ENCODE measurements at places on chromosomes 1 and 21.

DNA sequence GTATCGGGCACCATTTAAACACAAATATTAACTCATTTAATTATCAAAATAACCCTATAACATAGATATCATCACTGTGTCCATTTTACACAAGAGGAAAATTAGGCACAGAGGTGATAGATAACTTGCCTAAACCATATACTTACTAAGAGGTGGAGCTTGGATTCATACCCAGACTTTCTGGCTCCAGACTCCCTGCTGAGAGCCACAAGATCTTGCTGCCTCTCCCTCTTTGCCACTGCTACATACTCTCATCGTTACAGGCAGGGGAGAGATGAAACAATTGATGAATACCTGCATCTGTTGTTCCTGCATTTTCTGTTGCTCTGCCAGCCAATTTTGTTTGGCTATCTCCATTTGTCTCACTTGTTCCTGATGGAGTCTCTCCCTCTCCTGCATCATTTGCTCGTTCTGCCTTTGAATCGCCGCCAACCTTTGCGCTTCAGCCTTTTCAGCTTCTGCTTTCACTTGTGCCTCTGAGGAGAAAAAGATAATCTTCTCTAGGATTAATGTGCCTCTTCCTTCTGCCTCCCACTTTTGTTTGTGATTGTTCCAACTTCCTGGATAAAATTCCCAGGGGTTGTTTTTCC lies 10.6 kb downstream of the GBP5 start:
- peak; percentile 13 for DNase-seq

GRCh38 chr1:173062150-173062938 lies 11.6 kb upstream of the TNFSF18 start:
- DNase-seq, result peak; percentile 74

DNA sequence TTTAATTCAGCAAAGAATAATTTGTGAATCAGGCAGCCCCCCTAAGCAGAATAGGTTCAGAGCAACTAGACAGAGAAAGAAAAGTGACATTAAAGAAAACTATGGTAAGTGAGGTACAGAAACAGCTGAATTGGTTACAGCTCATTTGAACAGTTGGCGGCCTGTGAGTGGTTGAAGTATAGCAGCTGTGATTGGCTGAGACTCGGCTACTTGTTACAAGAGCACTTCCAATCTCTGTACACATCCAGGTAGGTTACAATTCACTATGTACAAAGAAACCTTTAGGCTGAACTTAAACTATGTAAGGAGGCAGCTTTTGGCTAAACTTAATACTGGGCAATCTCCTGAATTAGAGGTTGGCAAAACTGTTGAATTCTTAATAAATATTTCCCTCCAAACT lies 171.1 kb upstream of the LHX8 start:
- no peak for DNase-seq

GRCh38 chr1:208965351-208965750 lies 618.2 kb upstream of the CAMK1G start:
- no peak for DNase-seq

DNA sequence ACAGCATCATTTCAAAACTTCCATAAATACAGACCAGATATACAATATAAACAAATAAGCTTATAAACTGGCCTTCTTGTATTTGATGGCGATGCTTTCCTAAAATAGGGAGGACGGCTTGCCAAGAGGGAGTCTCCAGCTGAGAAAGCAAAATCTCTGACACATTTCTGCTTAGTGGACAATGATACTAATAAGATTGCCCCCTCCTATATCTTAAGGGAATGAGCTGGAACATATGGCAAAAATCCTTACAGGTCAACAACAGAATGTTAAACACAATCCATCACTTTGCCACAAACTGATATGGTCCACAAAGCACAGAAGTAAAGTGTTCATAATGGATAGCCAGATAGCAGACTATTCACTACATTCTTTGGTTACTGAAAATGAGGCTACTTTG lies 7.1 kb upstream of the GADD45A start:
- no peak for DNase-seq

GRCh38 chr1:243554686-243555085 lies 295.4 kb downstream of the AKT3 start:
- DNase-seq, result no peak

- no peak for DNase-seq
Observed at GRCh38 chr1:212415107-212415841, 588 bp upstream of the PACC1 start.
